Omental fat pad (tissue), 4 donors: ENCODE measurements at places on chromosomes 11 and 22. TPM values are rescaled to one million over a fixed set of nuclear protein-coding genes. Genes with fewer than 3 reads are reported as not detected.

DNA sequence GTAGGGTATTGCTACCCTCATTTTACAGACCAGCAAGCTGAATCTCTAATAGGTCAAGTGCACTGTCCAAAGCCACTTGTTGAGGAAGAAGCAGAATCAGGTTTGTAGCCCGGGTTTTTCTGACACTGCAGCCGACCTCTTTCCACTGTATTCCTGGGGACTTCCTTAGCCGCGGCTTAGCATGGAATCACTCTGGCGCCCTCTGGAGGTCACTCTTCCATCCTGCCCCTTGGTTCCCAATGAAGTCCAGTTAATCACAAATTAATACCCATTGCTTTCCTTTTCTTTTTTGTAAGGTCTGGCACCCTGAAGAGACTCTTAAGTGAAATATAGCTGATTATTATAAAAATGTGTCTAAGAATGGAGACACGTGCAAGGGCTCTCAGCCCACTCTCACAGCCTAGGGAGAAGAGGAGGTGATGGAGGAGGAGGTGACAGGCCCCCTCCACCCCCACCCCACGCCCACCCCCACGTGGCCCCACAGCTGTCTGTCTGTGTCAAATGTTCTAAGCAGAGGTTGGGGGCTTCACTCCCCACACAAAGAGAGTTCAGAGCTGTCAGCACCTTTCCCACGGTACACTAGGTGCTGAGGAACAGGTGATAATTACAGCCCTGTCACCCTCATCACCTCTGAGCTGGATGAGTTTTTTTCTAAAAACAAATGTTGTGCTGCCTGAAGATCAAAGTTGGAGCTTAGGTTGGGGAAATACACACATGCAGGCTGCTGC, 57.7 kb upstream of the DRD2 start:
- peak; percentile 68 for DNase-seq

DNA sequence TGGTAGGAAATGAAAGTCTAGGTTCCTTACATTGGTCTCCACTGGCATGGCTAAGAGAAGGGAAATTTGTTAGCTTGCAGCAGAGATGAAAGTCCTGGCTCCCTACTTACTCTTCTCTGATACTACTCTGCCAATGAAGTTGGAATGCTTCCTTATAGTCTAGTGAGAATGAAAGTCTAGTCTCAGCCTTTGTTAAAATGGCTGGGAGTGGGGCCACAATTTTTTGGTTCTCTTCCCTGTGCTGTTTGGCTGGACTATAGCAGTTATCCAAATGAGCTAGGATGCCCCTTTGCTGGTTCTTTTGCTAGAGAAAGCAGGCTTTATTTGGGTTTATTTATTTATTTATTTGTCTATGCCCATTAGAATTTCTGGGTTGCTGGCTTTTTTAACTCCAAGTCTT, 414.3 kb downstream of the AASDHPPT start:
- DNase-seq, result no peak

DNA sequence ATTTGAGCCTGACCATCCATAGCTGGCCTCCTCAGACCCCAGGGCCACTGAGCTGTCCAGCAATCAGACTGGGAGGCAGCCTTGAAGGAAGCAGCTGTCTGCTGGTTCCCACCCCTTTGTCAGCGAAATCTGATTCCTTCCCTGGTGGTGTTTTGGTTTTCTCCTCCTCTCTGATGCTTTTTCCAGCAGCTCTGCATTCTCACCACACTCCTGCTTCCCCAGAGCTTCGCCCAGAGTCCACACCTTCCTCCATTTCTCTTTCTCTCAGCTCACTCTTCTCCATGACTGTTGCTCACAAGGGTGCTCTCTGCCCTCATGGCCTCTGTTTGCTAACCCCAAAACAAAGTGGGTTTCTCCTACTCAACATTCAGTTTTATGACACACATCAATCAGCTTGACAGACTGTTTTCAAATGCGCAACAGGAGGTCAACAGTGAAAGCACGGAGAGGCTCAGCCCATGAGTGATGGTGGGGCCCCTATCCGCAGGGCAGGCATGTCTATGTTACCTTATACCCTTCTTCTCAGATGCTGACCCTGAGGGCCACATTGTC, 130.6 kb upstream of the MTNR1B start:
- no peak for DNase-seq

DNA sequence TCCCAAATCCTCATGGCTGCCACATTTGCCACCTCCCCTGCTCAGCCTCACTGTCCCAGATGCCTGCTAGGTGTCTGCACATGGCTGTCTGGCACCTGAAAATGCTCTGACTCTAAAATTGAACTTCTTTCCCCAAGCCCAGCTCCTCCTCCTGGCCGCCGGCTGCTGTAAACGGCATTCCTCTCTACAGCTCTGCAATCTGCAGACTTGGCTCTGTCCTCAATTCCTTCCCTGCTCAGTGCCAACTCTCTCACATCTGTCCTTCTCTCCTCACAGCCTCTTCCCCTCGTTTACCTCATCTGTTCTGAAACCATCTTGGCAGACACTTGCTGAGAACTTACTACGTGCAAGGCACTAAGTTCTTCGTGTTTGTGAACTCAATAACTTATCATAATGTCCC, 169.4 kb upstream of the SYT13 start:
- DNase-seq, result no peak

- DNase-seq, result no peak
These were observed 78.7 kb downstream of the BDNF start for GRCh38 chr11:27621405-27622161.

DNA sequence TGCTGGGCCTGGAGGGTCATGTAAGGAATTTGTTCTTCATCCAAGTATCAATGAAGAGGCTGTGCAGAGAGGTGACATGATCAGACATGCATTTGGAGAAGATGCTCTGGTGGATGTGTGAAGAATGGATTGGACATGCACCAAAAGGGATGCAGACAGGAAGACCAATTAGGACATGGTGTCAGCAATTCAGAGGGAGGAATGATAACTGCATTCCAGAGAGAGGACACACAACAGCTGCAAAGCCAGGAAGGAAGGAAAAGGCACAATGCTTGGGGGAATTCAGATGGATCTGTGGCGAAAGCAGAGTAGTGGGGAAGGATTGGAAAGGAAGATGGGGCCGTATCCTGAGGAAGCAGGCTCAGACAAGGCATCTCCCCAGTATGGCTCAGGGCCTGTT, 5.2 kb upstream of the ARRB1 start:
- no peak for DNase-seq

DNA sequence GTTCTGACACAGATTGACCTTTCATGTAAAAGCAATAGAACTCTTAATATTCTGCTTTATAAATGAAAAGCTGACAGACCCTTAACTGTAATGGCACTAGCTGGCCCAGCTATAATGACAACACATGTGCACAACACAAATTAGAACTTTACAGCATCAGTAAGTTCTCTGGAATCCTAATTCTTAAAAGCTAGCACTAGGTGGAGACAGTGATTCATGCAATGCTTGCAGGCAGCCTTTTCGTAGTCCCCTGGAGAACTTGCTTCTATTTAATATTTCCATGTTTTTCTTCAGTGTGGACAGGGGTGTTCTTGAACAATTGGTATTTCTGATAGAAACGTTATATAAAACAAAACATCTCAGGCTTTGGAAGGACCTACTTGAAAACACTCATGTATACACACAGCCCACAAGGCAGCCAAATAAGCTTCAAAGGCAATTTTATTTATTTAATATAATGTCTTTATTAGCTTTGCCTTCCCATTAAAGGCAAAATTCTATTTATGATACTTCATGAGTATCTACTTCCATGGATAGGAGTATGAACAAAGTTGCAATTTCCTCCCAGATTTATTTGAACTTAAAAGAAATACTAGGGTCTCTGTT, 374.3 kb upstream of the MPPED2 start:
- no peak for DNase-seq

GRCh38 chr11:1772270-1773130, 8.8 kb upstream of the CTSD start:
- no peak for DNase-seq

- no peak for DNase-seq
These were observed 4.5 kb downstream of the GSTT2 start for GRCh38 chr22:23984430-23984829.

GRCh38 chr22:27993201-27993635, 74.2 kb upstream of the PITPNB start:
- DNase-seq, result no peak

GRCh38 chr11:27148506-27148905, 107.9 kb downstream of the BBOX1 start:
- DNase-seq, result no peak

GRCh38 chr22:49790912-49791311, 36.8 kb downstream of the BRD1 start:
- no peak for DNase-seq

DNA sequence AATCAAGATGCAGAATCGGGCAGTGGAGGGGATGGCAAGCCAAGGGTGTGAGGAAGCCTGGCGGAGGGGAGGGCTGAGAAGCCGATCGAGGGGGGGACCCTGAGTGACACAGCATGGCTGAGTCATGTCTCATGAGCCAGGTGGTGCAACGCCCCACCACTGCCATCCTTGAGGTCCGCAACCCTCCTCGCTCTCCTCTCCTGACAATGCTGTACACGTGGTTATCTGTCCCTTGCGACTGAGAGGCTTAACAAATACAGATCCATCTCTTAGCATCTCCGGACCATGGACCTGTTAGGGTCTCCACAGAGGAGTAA, 14.2 kb downstream of the SLC22A12 start:
- no peak for DNase-seq

DNA sequence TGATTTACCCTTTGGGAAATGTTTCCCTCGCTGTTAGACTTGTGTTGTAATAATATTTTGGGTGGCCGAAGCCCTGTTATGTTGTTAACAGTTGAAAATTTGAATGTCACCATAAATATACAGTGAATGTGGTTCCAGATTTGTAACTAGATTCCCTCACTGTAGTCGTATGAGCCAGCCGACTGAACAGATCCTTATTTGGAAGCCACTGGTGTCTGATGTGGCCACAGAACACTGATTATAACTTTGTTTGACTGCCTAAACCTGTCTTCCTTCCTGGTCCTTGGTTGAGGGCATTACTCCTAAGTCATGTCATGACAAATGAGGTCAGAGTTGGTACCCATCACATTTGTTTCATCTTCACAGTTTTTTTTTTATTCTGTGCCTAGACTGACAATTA, 45.4 kb downstream of the YAP1 start:
- no peak for DNase-seq

Gene LRRC32
- 93.6 TPM for total RNA-seq

GRCh38 chr11:61545341-61545740, 35.5 kb downstream of the SYT7 start:
- no peak for DNase-seq

Gene H19
- total RNA-seq, result 386 TPM

Gene FGF19
- not detected for total RNA-seq

GRCh38 chr11:116033931-116034553, 529.8 kb upstream of the CADM1 start:
- DNase-seq, result no peak

DNA sequence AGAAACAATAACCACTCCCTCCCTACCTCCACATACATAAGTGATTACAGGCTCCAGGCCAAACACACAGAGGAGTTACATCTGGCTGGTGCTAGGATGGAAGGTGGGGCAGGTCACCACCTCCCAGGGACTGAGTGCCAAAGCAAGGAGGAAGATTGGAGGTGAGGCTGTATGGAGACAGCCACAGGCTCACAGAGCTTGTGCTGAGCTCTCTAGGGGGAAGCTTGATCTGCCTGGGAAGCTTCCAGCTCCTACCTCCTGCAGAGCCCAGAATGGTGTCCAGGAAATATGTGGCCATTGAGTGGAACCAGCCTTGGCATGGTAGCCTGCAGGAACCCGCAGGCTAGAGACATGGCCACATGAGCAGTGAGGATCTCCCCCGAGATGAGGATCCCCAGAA, 3.6 kb upstream of the MED15 start:
- DNase-seq, result no peak

DNA sequence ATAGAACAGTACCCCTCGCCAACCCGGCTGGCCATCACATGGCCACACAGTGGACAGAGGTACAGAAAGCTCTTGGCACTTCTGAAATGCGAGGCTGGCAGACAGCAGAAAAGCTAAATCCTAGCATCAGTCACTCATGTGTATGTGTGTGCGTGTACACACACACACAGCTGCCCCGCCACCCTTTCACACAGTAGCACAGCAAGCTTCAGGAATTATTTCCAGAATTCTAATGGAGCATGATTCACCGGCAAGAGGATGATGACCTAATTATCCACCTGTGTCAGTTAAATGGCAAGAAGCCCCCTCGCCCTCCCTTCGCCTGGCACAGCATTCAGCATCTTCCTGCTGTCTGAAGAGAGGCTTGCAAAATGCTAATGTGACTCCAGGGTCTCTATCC, 336.0 kb downstream of the SHANK2 start:
- DNase-seq, result no peak

DNA sequence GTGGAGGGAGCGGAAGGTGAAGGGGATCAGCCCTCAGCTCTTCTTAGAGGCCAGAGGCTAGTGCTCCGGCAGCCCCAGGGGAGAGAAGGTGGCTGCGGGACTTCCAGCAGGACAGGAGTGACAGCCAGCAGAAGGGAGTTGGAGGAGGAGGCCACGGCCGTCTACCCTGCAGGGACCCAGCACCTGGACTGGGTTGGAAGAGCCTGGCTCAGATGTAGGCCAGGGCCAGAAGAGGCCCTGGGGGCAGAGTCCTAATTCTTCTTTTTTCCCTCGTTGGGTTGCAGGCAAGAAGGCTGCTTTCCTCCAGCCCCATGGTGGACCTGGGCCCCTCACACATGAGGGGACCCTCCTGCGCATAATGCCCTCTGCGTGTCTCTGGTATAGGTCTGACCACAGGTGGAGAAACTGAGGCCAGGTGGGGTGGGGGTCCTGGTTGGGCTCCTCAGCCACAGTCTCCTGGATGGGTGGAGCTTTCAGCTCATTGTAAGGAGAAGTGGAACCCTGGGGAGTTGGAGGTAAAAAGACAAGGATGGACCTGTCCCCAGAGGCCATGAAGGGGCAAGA, 2.3 kb upstream of the MCAM start:
- no peak for DNase-seq

DNA sequence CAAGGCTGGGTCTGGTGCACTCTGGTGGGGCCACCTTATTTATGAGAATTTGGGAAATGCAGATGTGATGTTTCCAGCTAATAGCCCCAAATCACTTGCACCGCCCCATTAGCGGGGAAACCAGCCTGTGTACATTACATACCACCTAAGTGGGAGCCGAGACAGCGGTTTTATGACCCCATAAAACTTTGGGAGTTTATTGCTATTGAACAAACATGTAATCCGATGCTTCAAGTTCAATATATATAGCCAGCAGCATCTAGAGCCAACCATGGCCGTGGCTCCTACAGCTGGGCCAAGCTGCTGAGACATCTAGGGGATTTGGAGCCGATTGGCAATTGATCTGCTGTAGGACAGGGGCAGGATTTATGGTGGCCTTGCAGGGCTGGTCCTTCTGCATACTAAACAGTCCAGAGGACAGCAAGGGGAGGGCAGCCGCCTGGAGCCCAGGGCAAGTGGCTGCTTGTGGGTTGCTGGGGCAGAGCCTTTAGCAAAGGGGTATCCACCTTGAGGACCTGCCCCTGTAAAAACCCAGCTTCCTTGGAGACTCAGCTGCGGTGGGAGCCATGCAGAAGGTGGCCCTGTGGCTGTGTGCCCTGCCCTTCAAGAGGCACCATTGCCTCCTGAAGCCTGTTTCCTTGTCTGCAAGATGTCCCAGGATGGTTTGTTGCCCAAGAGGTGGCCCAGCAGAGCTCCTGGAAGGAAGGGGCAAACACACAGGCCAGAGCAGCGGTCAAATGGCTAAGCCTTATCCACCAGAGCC, 47.9 kb upstream of the CCDC188 start:
- DNase-seq, result no peak
